ENCODE measurements at places on chromosomes 3 and 15. TPM values are rescaled to one million over a fixed set of nuclear protein-coding genes. Genes with fewer than 3 reads are reported as not detected.

TEX55 gene
- not detected for total RNA-seq

IL1RAP gene
- total RNA-seq, result 19.9 TPM

BLOC1S6 gene
- 85.9 TPM for total RNA-seq

MAP1A gene
- 116 TPM for total RNA-seq

SLC15A2 gene
- total RNA-seq, result 0.32 TPM

STARD5 gene
- total RNA-seq, result 8.1 TPM

NEIL1 gene
- total RNA-seq, result 8.1 TPM

RTP3 gene
- not detected for total RNA-seq

ZNF860 gene
- total RNA-seq, result 0.85 TPM

ANXA2 gene
- 2,938 TPM for total RNA-seq

GOLGA8O gene
- 0.97 TPM for total RNA-seq

Measured in hair follicle dermal papilla cell (primary cell).